Stimulated activated CD8-positive, alpha-beta memory T cell treated with anti-CD3 and anti-CD28 coated beads, Interleukin-15, amount 100 ng/mL, for 24 hours (primary cell): ENCODE measurements at places on chromosomes 7 and 10.

DNA sequence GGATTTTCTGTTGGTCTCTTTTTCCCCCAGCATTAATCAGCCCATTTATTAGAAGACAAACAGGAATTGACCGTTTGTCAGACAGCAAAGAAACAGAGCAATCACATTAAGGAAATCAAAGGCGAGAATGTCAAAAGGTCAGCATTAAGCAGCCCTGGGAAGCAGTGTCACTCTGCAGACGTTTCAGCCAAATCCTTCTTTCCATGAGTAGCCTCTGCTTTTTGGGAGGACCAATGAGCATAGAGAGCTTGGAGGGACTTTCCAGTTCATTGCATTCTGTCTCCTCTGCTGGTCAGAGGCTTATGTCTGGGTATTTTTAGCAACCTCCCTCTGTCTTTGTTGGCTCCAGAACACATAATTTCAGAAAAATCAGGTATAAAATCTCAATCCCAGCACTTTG, 481.4 kb downstream of the GALNT17 start:
- no peak for DNase-seq

DNA sequence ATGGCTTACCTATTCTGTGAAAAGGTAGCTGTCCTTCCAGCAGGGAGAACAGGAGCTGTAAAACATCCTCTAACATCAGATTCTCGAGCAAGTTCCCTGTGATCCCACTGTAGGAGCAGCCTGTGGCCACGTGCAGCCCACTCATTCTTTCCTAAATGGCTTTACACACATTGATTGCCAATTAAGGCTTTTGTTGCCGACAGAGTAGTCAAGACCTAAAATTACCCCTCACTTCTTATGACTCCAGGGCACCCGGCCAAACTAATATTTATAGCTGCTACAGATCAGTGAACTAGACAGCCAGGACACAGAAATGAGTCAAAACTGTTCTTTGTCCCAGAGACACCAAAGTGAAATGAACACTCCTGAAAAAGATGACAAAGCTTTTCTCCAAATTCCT, 832.1 kb downstream of the SORCS3 start:
- no peak for DNase-seq

DNA sequence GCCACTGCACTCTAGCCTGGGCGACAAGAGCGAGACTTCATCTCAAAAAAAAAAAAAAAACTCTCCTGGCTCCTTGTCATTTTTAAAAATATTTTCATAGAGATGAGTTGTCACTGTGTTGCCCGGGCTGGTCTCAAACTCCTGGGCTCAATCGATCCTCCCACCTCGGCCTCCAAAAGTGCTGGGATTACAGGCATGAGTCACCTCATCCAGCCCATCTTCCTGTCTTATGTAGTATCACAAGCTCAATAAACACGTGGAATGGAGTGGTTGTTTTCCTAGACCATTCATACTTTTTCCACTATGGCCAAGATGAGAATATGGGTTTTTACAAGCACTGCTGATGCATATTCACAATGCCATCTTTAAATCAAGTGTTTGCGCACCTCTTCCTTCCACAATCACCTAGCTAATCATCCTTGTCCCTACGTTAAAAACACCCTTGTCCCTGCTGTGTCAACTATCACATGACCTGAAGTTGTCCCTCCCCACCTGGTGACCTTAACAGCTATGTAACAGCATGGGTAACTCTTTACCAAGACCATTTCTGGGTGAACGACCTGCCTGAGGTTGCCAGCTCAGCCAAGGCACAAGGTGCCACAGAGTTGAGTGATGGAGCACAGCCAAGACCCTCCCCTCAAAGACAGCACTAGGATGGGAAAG, 21.3 kb downstream of the DLG5 start:
- DNase-seq, result no peak

DNA sequence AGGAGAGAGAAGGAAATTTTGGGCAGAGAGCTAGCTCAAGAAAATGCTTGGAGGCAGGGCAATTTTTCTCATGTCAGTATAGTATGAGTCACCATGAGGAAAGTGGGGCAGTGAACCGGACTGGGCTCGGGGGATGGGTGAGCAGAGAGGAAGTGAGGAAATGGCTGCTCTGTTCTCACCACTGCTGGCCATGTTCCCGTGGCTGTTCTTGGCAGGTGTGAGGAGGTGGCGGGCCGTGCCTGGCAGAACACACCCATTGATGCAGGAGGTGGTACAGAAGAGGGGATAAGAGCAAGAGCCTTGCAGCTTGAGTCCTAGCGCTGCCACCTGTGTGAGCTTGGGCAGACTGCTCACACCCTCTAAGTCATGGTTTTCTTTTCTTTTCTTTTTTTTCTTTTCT, 304.4 kb upstream of the LYZL1 start:
- DNase-seq, result no peak

DNA sequence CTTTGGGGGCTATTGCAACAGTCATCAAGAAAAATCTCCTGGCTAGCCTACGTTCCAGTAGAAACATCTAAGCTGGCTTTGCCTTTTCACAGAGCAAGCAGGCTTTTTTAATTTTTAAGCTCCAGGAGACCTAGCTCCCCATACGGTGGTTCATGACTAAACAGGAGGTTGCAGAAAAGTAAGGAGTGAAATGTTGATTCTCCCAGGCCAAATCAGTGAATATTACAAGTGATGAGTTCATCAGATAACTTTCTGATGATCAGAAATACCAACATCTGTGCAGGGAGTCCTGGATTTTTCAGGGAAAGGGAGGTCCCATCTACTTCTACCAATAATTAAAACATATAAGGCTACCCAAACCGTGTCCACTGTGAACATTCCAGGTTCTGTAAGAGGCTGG, 477.3 kb upstream of the CELF2 start:
- DNase-seq, result no peak

- no peak for DNase-seq
These were observed 424.9 kb upstream of the AUTS2 start for GRCh38 chr7:69173341-69173740.

DNA sequence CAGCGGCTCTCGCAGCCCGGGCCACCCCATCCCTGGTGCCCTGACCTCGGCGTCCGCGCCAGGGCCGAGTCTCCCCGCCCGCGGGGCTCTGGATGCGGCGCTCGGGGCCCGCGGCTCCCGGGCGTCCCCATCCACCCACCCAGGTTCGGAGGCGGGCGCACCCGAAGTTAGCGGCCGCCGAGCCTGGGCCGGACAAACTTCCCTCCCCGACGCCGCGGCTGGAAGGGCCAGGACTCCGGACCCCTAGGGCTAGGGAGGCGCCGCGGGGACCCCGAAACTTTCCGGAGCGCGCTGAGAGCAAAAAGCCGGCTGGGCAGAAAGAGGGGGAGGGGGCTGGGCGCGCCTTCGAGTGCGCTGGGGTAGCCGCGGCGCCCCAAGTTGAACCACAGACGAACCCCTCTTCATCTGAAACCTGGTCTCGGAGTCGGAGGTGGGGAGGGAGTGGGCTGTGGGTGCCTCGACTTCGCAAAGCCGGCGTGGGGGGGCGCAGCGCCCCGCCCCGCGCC, 3.7 kb upstream of the ELFN1 start:
- DNase-seq, result no peak

- no peak for DNase-seq
These were observed 21.2 kb downstream of the PDE1C start for GRCh38 chr7:32048970-32049491.

- no peak for DNase-seq
These were observed 365.1 kb downstream of the BBS9 start for GRCh38 chr7:33494474-33494873.

DNA sequence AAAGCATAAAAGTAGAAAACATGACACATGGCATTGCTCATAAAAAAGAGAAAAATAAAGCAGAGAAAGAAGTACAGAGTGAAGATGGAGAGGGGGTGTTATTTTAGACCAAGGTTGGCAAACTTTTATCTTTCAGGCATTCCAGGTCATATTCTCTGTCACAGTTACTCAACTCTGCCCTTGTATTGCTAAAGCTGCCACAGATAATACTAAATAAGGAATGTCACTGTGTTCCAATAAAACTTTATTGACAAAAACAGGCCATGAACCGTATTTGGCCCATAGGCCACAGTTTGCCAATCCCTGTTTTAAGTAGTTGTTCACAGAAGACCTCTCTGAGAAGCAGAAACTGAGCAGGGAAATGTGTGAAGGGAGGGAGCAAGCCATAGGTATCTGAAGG, 167.4 kb downstream of the GLI3 start:
- no peak for DNase-seq

GRCh38 chr7:102814025-102814471, 65.2 kb downstream of the FAM185A start:
- DNase-seq, result no peak

DNA sequence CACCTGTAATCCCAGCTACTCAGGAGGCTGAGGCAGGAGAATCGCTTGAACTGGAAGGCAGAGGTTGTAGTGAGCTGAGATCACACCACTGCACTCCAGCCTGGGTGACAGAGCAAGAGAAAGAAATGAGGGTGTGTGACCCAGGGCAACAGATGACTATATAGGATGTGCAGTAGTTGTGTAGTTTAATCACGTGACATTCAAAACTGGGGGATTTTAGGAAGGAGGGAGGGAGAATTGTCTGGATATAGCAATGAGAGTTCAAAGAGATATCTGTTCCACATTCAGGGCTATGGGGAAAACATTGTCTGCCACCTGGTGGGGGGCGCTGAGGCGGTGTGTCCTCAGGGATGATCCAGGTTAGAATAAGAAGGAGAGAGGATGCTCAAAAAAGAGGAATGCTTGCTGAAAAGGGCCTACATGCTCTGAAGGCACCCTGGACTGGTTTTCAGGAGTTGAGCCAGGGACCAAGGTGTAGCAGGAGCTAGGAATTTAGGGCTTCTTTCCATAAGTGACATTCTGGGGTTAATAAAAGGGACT, 7.8 kb upstream of the ZYX start:
- no peak for DNase-seq
